ENCODE measurements at places on chromosomes 4 and X.

GRCh38 chr4:127141856-127142255 lies 490.9 kb upstream of the INTU start:
- DNase-seq = no peak

- no peak for DNase-seq
These were observed 148.7 kb downstream of the SPATA18 start for GRCh38 chr4:52199574-52200338.

DNA sequence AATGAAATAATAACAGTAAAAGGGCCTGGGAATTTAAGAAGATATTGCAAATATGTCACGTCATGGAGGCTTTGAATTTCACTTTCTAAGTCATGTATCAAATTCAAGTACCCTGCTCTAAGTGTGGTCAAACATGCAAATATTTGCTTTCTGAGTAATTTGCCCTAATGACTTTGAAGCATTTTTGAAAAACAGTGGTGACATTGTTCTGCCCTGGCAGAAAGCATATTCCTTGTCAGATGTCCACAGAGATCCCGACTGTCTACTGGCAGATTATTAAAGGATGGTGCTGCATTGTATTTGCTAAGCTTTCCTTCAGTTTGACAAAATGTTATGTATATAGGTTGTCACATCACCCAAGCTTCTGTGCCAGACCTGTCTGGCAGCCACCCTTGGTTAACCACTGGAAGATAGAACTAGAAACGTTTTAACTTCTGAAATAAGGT lies 92.5 kb downstream of the ANK2 start:
- no peak for DNase-seq

DNA sequence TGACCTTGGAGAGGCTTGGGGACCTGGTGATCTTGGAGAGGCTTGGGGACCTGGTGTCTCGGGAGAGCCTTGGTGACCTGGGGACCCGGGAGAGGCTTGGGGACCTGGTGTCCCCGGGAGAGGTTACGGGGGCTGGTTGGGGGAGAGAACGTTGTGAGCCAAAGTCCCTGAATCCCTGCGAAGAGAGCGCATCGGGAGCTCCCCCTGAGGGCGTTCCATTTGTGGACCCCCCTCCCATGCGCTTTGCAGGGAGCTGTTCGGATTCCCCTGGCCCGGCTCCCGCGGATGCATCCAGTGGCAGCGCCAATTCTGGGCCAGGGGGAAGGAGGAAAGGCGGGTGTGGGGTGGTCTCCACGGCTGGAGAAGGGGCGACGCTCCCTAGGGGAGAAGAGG lies 13.3 kb downstream of the SHOX start:
- no peak for DNase-seq

GRCh38 chr4:109966891-109967481 lies 54.3 kb downstream of the EGF start:
- DNase-seq = no peak

- DNase-seq = peak; percentile 18
These were observed 28.4 kb upstream of the TNIP3 start for GRCh38 chr4:121192480-121192879.

GRCh38 chr4:105605493-105605892 lies 53.1 kb downstream of the ARHGEF38 start:
- no peak for DNase-seq

DNA sequence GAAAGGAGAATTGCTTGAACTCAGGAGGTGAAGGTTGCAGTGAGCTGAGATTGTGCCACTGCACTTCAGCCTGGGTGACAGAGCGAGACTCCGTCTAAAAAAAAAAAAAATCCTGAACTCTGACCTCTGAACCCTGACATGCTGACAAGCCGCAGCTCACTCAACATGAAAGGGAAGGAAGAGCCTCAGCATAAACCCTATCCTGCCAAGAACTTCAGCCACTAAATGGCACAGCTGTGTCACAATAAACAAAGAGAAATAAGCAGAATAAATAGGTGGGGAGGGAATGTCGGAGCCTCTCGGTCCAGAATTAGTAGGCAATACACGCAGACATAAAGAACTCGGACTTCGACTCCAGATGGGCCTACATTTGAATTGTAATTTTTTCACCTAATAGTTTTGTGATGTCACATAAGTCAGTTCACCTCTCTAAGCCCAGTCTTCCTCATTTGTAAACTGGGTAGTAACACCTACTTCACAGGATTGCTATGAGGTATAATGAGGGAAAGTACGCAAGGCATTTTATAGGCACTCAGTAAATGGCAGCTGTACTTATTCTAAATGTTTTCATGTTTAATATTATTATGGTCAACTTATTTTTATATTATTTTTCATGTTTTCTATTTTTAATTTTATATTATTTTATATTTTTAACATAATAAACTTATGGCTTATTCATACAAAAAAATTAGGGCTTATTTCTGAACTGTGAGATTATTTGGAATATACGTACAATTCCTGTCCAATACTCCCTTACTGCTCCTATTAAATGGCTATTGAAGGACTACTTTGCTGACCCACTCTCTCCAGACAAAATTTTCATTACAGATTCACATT lies 243.4 kb downstream of the SCFD2 start:
- no peak for DNase-seq

DNA sequence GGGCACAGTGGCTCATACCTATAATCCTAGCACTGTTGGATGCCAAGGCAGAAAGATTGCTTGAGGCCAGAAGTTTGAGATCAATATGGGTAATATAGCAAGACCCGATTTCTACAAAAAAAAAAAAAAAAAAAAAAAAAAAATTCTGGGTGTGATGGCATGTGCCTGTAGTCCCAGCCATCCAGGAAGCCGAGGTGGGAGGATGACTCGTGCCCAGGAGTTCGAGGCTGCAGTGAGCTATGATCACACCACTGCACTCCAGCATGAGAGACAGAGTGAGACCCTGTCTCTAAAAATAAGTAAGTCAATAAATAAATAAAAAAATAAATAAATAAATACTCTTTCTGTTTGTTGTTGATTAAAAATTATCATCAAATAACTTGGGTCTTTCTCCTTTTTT lies 62.4 kb upstream of the BMPR1B start:
- no peak for DNase-seq

- DNase-seq = no peak
These were observed 126.8 kb upstream of the APOOL start for GRCh38 chrX:84876876-84877275.

DNA sequence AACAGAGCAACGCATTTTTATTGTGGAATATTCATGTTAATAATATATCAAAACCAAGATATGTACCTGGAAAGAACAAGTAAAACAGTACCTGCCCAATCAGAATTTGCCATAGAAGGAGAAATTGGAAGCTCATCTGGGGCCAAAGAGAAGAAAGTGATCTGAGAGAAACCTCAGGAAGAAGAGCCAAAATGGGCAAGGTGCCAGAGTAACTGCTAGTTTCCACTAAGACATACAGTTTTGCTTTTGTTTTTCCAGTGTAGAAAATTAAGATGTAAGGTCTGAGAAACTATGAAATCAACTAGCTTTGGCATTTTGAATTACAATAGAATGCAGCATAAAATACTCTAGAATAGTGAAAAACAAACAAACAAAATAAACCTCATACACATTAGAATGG lies 2201.2 kb downstream of the ARAP2 start:
- no peak for DNase-seq

DNA sequence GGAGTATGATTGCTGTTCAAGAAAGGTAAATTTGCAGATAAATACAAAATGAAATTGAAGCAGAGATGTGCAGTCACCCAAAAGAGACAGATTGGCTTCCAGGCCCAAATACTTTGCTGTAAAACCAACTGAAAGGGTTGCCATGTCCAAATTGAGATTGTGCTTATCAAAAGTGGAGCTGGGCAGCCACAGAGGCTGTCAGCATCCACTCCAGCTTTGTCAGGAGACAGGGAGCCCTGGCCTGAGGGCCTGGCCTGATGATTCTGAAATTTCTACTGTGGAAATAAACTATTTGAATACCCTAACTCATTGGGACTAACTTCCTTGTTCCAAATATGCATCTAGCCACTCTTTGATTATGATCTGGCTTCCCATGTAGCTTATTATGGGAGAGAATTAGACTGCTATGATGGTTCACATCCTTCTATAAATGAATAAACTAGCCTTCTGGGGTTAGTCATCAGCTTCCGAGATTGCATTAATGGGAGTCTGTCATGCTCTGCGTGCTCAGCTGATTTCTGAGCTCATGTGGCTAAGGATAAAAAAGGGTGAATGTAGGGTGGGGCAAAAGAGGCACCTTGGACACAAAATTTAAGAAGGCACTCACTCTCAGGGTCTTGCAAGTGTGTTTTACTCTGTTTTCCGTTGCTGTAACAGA lies 48.2 kb downstream of the SLC34A2 start:
- DNase-seq = no peak

DNA sequence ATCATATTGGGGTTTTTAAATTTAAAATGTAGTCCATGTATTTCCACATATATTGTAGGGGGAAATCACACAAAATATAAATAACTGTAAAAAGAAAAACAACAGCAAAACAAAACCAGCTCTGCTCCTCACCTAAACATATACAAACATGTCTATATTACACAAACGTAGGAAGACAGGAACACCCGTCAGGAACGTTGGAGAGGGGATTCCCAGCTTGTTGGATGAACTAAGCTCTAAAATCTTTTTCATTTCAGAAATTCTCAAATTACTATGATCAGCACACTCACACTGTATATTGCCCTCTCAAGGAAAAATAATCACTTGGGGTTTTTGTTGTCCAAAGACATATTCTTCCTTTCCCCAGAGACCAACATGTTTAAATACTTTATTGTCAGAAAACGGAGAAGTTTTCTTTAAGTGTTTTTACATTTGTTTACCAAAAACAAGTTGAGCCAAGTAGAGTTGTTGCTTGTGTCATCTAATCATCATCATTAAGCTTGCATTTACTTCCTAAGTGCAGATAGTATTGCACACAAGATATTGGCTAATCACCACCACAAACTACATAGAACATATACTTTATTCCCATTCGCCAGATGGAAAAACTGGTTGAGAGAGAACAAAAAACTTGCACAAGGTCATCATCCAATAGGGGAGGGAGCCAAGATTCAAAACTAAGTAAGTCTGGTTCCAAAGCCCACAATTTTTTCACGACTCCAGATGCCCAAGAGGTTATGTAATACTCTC lies 2.4 kb upstream of the TLR10 start:
- DNase-seq = no peak

- no peak for DNase-seq
These were observed 2.7 kb downstream of the EFNB1 start for GRCh38 chrX:68831405-68832100.

GRCh38 chrX:149962859-149963757 lies 24.8 kb upstream of the EOLA2 start:
- peak; percentile 39 for DNase-seq

DNA sequence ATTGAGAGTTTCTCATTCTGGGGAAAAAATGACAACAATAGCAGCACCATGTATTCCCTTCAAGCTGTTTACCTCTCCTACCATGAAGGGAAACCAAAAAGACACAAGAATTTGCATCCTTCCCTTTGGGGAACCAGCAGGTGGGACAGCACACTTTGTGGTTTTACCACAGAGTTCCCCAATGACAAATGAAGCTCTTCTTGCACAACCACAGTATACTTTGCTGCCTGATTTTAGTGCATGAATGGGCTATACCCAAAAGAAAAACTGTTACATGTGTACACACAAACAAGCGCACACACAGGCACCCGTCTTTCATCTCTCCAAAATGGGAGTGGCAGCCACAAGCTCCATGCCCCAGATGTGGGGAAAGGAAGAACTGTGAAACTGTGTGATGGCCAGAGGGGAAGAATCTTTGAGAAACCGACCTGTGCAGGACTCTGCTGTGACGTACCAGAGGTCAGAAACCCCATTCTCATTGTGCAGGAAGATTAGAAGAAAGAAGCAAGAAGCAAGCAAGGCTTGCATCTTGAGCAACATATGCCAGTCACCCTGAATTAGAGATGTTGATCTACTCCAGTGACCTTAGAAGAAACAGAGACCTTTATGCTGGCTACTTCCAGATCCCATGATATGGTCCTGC lies 2.7 kb upstream of the MAML3 start:
- DNase-seq = no peak

- DNase-seq = no peak
These were observed 14.3 kb downstream of the PCDH19 start for GRCh38 chrX:100395781-100396180.

GRCh38 chrX:119638725-119639471 lies 32.7 kb upstream of the NKRF start:
- no peak for DNase-seq
